ENCODE measurements at places on chromosomes 6 and 20. TPM values are rescaled to one million over a fixed set of nuclear protein-coding genes. Genes with fewer than 3 reads are reported as not detected.

FAM83C gene
- not detected for total RNA-seq

DNA sequence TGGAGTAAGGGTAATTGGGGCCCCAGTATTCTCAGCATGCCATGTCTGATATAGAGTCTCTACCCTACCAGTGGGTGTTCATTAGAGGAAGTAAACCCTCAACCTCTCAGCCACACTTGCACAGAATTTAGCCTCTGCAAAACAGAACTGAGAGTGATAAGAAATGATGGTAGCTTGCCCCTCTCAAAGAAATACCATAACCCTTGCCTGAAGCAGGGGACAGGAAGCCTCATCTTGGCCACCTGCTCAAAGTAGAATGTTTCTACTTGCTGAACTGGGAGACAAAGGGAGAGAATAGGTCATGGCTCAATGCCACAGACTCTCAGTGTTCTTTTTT is 33.7 kb downstream of the SPTLC3 start:
- DNase-seq = no peak
- H3K27ac ChIP-seq = no peak overlapping the region
- H3K4me1 ChIP-seq = no peaks in the 10 kb centered on the region
- no peaks in the 10 kb centered on the region for H3K36me3 ChIP-seq
- H3K27me3 ChIP-seq = peaks cover 2% of the 10 kb centered on the region

PAK5 gene
- not detected for total RNA-seq

- H3K4me3 ChIP-seq = no peak overlapping the region
- no peaks in the 10 kb centered on the region for H3K27me3 ChIP-seq
- H3K36me3 ChIP-seq = no peaks in the 10 kb centered on the region
- no peaks in the 10 kb centered on the region for H3K4me1 ChIP-seq
- H3K27ac ChIP-seq = no peak overlapping the region
- no peak for DNase-seq
Observed at GRCh38 chr6:130240232-130240631, 17.5 kb upstream of the SAMD3 start.

Data from activated T-helper 2 cell treated with anti-CD3 and anti-CD28 coated beads, Interferon-gamma antibody, Interleukin-2, Interleukin-4, amounts not matched to agents 10 μg/mL and 5 μg/mL and 100 μg/mL, durations not matched to agents 14 hours and 24 hours and 36 hours (primary cell).